ENCODE measurements at places on chromosomes 12 and 14.
A peak's percentile ranks its signal among the peaks of the same experiment; 100 is the strongest.

- no peak for DNase-seq
These were observed 120.7 kb downstream of the HECTD4 start for GRCh38 chr12:112261559-112261958.

GRCh38 chr14:43687921-43688320 is 819.2 kb downstream of the FSCB start:
- DNase-seq, result no peak

- no peak for DNase-seq
These were observed 27.0 kb downstream of the SMUG1 start for GRCh38 chr12:54161481-54162437.

DNA sequence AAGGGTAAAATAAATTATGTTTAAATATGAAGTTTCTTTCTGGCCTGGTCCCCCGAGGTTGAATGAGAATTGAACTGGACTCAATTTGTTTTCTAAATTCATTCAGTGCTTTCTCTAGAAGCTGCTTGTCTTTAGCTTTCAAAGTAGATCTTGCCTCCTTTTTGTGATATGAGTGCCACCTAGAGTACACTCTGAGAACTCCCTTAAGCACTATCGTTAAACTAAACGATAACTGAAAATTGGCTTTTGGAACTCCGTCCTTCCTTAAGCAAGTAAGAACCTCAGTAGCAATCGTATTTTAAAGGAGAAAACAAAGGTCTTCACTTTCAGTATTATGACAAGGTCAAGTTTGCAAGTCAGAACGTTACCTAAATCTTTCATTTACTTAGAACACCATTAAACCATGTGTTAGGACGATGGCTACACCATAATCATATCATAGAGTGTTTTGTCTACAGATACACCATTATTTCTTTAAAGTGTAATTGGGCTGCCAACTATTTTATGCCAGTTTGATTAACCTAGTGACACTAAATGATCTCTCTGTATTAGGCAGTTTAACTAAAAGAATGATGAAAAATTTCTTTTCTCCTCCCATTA is 364.8 kb downstream of the SNAPC1 start:
- no peak for DNase-seq

- no peak for DNase-seq
These were observed 887.2 kb upstream of the SEL1L start for GRCh38 chr14:82420871-82421270.

DNA sequence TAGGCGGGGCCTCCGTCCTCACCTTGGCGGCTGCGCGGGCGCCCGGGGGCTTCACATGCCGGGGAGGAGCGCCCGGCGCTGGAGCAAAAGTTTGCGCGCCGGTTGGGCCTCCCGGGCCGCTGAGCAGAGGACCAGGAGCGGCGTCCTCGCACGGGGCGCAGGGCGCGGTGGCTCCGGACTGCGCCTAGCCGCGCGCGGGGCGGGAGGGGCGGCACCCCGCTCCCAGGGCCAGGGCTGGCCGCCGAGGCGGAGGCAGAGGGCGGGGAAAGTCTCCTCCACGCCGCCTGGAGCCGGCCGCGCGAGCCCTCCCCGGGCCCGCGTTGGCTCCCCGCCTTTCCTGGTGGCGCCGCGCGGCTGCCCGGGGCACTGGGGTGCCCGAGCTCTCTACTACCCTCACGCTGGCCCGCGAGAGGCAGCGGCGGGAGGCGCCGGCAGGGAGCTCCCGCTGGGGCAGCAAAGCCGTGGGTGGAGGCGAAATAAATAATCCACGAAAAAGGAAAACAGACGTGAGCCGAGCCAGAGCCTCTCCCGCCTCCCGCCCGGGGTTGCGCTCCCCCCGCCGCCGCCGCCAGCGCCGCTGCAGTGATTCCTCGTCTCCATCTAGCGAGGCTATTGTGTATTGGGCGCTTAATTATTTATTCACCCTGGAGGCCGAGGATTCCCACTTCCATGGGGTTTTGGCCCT is 400 bp upstream of the PRIMA1 start:
- DNase-seq, result peak; percentile 55

DNA sequence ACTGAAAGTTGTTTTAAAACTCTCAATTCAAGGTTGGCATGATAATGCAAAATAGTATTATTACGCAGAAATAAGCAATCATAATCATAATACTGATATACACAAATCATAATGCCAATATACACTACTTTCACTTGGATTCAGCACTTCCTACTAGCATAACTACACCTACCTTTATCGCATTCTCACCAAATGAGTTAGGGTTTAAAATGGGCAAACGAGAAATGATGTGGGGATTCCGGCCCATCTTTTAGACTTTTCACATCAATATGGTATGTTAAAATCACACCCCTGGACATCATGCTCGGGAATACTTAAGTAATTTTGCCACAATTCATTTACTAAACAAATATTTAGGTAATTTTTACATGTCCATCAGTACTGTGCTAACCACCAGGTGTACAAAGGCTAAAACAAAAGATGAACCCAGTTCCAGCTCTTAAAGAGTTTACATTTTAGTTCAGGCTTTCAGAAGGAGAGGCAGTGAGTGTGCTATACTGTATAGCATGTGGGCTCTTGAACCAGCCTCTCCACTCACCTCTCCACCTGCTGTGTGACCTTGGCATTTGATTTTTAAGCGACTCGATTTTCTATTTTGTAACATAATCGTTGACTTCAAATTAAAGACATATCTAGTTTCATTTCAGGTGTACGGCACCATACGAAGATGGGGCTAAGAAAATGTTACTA is 1.1 kb upstream of the USP15 start:
- DNase-seq, result no peak

GRCh38 chr12:84034871-84035270 is 877.7 kb downstream of the SLC6A15 start:
- DNase-seq, result no peak

GRCh38 chr12:113852264-113852663 is 113.9 kb downstream of the RBM19 start:
- no peak for DNase-seq

- no peak for DNase-seq
These were observed 273.7 kb upstream of the AMIGO2 start for GRCh38 chr12:47353508-47353907.

DNA sequence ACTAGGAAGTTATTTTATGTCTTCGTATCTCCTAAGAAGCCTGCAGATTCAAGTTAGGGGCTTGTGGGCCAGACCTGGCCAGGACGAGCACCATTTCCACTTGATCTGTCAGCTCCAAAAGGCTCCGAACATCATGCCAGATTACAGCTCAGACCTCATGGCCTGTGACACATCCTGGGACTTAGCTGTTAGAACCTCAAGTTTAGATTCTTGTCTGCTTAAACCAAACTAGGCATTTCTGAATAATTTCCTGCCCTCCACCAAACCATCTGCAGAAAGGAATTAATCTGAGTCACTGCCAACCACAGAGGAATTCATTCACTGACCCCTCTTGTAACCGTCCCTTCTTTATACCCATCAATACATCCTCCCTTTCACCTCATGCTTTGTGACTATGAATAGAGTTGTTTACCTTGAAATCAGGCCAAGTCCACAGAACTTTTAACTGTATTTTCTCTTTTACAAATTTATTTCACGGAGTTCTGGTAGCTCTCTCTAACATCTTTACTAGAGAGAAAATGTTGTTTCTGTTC is 120.3 kb downstream of the FBXL14 start:
- DNase-seq, result no peak

- DNase-seq, result no peak
These were observed 26.1 kb downstream of the SDR9C7 start for GRCh38 chr12:56908136-56908535.

GRCh38 chr14:30177781-30178180 is 250.1 kb upstream of the PRKD1 start:
- no peak for DNase-seq

DNA sequence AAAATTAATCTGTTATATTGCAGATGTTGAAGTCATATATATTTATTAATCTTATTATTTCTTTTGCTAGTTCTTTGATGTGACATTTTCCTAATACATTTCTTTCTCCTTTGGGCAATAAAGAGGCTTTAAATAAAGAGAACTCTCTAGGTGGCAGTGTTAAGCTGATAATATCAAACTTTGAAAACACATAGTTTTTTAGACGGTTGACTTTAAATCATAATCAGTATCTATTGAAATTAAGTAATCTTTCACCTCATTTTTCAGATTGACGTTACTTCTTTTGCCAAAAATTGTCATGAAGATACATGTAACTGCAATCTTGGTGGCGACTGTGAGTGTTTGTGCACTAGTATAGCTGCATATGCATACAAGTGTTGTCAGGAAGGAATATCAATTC is 130.8 kb upstream of the PTPRQ start:
- DNase-seq, result no peak

- no peak for DNase-seq
These were observed 105.8 kb downstream of the SAMD4A start for GRCh38 chr14:54672688-54673087.

- no peak for DNase-seq
These were observed 60.5 kb downstream of the FOXN3 start for GRCh38 chr14:89356496-89356895.

DNA sequence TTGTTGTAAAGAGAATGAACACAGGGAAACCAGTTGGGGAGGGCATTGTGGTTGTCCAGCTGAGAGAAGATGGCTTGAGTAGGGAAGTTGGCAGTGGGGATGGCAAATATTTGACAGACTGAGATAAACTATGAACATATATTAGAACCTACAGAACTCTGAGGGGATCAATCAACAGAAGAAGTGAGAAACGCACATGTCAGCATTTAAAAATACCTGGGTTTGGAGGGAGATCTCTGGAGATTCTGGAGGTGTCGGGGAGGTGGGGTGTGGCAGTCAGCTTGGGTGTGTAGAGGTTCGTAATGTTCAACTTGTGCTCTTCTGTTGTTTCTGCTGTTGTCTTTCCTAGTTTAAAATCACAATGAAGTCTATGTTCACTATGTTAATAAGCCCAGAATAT is 517.8 kb downstream of the AACS start:
- DNase-seq, result no peak

- no peak for DNase-seq
These were observed 31.7 kb downstream of the FUT8 start for GRCh38 chr14:65444230-65444629.

All from right cardiac atrium (tissue), 5 donors.